NCI-H69 (cell line): ENCODE measurements at places on chromosomes 1 and 21.
A peak's percentile ranks its signal among the peaks of the same experiment; 100 is the strongest.

- DNase-seq: no peak
Observed at GRCh38 chr21:21182401-21183010, 184.3 kb downstream of the NCAM2 start.

DNA sequence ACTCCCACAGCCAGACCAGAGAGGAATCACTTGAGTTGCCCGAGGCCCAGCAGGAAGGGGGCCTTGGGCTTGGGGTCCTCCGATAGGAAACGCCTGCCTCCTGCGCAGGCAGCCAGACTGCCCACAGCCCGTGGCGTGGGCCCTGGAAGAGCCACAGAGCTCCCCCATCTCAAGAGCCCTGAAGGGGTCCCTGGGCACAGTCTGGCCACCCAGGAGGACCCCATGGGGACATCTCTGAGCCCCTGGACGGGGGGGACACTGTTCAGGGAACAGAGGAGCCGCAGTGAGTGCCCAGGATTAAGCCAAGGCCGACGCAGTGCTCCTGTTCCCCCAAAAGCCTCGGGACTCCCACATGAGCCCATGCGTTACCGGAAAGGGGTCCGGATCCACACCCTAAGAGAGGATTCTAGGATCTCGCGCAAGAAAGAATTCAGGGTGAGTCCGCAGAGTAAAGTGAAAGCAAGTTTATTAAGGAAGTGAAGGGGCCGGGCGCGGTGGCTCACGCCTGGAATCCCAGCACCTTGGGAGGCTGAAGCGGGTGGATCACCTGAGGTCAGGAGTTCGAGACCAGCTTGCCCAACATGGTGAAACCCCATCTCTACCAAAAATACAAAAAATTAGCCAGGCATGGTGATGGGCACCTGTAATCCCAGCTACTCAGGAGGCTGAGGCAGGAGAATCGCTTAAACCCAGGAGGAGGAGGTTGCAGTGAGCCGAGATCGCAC is 38.1 kb upstream of the LBR start:
- no peak for DNase-seq

DNA sequence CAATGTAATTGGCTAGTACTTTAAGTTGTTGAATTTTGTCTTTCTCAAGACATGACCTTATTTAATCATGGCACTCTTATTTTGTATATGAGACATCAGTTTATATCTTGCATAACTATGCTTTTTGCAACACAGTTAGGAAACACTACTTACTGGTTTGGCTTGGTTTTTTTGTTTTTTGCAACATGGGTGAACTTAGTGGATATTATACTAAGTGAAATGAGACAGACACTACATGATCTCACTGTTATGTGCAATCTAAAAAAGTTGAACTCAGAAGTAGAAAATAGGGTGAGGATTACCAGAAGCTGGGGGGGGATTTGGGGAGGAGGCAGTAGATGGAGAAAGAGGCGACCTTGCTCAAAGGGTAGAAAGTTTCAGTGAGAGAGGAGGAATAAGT is 132.1 kb downstream of the PLA2G4A start:
- DNase-seq: no peak

DNA sequence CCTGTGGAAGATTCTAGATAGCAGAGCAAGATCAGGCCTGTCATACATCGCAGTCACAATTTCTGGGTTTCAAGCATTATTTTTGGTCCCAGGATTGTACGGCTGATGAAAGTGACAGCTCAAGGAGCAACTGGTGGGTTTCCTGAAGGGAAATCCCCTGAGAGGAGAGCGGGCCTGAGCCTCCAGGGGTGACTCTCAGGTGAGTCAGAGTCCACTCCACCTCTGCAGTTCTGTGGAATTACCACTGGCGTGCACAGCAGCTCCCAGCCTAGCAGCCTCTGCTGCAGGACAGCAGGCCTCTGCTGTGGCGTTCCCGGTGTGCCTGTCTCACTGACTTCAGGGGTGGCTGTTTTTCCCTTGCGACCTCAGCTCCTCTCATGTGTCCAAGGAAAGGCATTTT is 24.4 kb downstream of the SLC66A1 start:
- no peak for DNase-seq

- DNase-seq: peak; percentile 77
Observed at GRCh38 chr1:116537040-116537831, 33.6 kb downstream of the CD58 start.

DNA sequence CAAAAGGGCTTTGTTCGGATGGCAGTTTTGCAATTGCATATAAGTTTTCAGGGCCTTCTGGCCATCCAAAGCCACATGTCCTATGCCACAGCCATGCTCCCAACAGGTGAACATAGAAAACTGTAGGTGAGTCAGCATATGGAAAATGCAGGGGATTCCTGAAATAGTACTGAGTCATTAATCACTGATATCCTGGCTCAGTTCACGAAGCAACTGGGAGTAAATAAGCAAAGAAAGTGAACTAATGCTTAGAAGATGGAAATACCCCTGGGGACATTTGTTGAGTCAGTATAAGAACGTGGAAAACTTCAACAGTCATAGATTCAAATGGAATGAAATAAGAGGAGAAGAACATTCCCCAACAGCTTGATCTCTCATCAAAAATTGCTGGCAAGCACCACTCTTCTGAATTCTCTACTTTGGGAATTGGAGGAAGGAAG is 148.9 kb upstream of the RUNX1 start:
- no peak for DNase-seq

DNA sequence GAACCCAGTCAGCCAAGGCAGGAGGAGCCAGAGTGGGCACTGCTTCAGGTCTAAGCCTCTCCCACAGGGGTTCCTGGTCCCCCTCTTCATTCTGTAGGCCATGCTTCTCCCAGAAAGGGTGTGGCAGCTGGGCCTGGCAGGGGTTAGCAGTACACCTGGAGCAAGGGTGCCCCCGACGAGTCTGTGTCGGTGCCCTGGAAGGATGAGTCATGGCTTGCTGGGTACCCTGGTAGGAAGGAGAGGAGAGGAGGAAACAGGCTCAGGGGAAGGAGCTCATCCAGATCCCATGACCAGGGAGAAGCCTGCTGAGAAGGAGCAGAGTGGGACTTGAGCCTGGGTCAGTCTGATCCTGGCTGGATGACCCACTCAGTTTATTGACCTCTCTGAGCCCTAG is 10.3 kb downstream of the KDF1 start:
- peak; percentile 7 for DNase-seq

- DNase-seq: peak; percentile 98
Observed at GRCh38 chr1:197465528-197466327, 197.7 kb downstream of the CRB1 start.

DNA sequence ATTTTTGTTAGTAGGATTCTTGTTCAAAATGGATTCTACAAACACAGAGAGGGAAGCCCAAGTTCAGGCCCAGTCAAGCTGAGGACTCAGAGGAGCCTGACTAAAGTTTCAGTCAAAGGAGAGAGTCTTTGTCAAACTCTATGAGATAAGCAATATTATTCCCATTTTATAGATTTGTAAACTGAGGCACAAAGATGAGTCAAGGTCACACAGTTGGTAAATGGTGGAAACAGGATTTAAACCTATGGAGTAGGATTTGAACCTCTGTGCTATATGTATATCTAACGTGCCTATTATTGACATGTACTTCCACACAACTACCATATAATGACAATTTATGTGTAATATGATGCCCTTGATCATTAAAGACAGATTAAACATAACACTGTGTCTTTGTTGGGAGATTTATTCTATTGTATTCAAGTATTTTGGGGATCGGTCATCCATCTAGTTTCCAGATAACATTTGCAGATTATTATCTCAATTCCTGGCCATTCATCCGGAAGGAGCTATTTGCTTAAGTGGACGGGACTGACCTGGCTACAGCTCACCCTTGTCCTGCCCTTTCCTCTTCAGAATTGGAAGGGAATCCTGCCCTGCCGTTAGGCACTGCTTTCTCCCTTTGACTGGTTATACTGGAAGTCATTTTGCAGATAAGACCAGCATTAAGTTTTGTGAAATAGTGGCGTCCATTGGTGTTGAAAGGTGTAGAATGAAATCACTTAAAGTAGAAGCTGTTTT is 86.1 kb upstream of the LMO4 start:
- DNase-seq: peak; percentile 2

- peak; percentile 40 for DNase-seq
Observed at GRCh38 chr1:209601809-209602657, 18.5 kb downstream of the CAMK1G start.

DNA sequence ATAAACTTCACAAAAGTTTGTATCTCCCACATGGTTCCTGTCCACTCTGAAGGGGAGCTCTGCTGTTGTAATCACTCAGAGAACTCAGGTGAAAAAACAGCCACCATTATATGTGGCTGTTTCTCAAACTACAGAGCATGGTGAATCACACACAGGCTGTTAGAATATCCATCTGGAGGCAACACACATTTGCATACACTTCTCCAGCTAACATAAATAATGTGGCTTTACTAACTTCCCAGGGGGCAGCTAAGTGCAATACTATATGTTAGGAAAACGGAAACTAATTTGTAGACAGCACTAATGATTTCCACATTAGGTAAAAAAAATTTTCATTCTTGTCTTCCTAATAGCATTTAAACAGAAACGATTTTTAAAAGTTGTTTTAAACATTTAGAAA is 49.3 kb downstream of the PTGFR start:
- DNase-seq: no peak

DNA sequence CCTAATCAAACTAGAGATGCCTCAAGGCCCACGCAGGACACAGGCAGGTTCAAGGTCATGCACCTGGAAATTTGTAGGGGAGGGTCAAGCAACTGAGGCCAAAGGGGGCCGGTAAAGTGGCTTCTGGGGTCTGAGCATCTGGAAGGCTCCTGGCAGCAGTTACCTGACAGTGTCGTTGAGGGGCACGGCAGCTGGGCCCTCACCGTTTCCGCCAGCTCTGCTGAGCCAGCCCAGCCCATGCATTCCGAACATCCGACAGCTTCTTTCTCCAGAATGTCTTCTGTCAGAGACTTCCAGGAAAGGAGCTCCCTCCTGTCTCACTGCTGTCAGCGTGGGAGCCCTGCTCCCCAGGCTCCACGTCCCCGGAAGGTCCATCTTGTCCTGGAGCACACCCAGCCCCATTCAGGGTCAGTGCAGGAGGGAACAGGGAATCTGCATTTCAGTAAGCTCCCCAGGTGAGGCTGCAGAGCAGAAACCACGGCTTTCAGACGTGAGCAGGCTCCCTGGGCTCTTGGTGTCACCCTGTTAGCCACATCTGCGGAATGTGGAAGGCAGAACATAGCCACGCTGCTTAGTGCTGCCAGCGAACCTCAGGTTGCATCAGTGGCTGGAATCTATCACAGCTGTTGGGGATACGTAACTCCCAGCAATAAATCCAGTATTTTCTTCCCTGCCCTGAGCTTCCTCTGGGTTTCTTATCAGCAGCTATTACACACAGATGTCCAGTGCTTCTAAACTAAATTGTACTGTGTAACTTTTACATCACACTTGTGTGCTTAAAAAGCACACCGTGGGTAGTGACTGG is 36.3 kb upstream of the FAM3B start:
- DNase-seq: no peak

GRCh38 chr1:45787905-45788304 is 15.5 kb upstream of the MAST2 start:
- no peak for DNase-seq

DNA sequence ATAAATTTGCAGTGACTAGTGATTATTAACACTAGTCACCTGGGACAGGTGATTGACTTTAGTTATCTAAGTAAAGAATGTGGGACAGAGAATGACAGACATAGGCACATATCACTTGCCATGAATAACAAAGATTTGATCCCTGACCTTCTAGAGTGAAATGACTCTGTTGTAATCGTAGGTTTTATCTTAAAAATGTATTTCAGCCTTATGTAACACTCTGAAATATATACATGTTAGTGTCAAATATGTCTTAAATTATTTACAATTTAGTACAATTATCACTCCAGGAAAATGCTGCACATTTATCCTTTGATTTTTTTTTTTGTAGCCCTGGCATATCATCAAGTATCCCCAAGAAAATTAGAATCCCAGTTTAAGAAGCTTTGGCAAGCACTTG is 186.4 kb upstream of the PTGFR start:
- no peak for DNase-seq

DNA sequence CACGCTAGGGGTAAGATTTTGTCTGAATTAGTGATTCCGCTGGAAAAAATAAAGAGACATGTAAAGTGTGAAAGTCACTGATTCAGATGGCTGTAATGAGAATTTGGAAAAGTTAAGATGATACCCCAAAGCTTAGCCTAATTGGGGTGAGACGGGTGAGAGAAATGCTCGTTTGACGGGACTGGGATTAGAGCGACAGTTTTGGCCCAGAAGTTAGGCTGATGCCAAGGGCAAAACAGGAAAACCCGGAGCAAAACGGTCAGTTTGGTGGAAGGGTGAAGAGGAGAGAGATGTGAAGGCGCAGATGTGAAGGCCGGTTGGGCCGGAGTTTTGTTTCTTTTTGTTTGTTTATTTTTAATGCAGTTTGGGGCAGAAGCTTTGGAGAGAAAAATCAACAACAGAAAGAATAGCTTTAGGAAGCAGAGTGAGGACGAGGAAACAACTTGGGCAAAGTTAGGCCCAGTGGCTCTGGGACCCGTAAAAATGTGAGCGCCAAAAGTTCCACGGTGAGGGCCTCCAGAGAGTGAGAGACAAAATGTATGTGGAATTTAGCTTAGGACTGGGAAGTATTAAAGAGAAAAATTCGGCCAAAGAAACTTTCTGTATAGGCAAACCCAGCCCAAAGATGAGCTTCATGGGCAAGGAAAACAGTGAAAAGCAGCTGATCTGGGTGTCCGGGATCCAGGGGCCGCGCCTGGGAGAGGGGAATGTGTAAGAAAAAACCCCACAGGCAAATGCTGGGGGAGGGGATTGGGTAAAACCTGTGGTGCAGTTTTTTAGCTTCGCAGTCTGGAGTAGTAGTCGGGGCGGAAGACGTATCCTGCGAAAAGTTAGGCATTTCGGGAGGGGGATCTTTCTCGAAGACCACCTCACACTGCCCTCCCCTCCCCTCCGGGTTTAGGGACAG is 1.2 kb downstream of the DMRTA2 start:
- no peak for DNase-seq

DNA sequence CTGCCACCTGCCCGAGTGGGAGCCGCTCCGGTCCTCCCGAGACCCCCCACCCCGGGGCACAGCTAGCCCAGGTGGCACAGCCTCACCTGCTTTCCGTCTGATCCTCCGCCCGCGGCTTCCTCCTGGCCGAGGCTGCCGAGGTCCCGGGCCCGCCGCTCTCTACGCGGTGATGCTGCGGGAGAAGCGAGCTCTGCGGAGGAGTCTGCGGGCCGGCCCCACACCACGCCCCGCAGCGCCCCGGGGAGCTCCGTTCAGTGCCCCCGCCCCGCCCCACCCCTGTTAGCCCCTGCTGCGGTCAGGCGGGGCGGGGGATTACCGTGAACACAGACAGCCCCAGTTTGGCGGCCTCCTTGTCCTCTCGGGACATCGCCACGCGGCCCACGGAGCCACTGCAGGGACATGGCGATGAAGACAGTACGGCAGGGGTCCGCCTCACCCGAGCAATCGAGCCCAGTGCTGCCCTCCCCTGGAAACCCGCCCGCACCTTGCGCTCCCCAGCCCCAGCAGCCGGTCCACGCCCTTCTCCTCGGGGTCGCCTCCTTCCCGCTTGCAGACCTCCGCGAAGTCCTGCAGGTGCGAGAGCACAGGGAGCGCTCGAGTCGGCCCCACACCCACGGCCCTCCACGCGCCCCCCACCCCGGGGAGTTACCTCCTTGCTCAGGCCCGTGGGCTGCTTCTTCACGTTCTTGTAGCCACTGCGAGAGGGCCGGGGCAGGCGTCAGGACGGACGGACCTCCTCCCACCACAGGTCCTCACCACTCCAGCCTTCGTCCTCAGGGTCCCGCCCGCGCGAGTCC is 933 bp downstream of the C1orf35 start:
- peak; percentile 63 for DNase-seq

- peak; percentile 21 for DNase-seq
Observed at GRCh38 chr1:119367432-119368124, 1.0 kb upstream of the HAO2 start.

- DNase-seq: peak; percentile 96
Observed at GRCh38 chr1:199157494-199157893, 518.7 kb downstream of the PTPRC start.

GRCh38 chr21:36165356-36165755 is 8.7 kb downstream of the DOP1B start:
- DNase-seq: no peak
